ENCODE measurements at places on chromosomes 6 and 20.

- no peak for DNase-seq
These were observed 4.3 kb downstream of the BPIFB4 start for GRCh38 chr20:33083544-33084340.

GRCh38 chr6:85006362-85006761 is 242.0 kb upstream of the TBX18 start:
- DNase-seq = no peak

DNA sequence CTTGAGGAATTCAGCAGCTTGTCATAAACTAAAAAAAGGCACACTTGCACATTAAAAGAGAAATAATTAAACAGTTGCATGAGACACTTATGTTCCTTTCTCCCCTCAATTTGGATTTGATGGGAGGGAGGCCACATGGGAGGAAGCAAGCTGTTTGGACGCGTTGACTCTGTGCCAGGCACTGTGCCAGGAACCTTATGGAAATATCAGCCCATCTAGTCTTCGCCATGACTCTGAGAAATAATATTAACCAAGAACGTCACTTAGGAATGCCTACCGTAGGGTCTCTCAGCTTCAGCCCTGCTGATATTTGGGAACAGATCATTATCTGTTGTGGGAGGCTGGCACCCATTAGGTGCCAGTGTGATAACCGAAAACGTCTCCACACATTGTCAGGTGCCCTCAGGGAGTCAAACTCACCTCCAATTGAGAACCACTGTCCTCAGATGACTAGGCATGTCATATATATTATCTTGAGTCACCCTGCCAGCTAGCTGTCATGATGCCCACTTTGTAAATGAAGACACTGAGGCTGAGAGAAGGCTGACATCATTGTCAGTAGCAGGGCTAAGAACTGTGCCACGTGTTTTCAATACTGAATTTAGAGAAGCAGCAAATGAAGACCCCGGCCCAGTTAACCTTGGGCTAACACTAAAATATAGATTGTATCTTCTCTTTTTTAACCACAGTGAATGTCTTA is 36.1 kb downstream of the EYA2 start:
- no peak for DNase-seq

- DNase-seq = no peak
These were observed 24.7 kb downstream of the PACSIN1 start for GRCh38 chr6:34490390-34491090.

- DNase-seq = no peak
These were observed 947.3 kb downstream of the KIF16B start for GRCh38 chr20:15625981-15626380.

- DNase-seq = no peak
These were observed 24.5 kb upstream of the POPDC3 start for GRCh38 chr6:105204331-105204730.
